Left forelimb (tissue), 1 donor: ENCODE measurements at places on chromosomes 1 and 21.

- DNase-seq = no peak
Measured at GRCh38 chr1:237786066-237786719, 104.5 kb downstream of the ZP4 start.

GRCh38 chr1:29712284-29712651 is 475.9 kb downstream of the PTPRU start:
- DNase-seq = no peak

GRCh38 chr1:243501002-243501401 is 245.2 kb downstream of the SDCCAG8 start:
- DNase-seq = no peak

DNA sequence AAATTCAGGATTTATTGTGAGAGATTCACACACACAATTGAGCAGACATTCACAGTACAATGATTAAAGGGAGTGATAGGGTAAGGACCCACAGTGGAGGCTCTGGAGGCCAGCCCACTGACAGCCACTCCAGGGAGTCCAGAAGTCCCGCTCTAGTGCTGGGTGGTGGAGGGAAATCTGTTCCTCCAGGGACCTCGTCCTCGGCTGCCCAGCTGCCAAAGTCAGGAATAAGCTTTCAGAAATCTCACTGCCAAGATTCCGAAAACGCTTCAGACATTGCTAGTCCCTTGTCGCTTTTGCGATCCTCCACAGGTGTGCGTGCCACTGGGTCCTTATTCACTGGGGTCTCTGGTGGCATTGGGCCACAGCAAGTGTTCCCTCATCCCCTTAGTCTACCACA is 2.3 kb downstream of the MX1 start:
- no peak for DNase-seq

- DNase-seq = no peak
Measured at GRCh38 chr1:27624467-27625178, 10.4 kb downstream of the FGR start.

DNA sequence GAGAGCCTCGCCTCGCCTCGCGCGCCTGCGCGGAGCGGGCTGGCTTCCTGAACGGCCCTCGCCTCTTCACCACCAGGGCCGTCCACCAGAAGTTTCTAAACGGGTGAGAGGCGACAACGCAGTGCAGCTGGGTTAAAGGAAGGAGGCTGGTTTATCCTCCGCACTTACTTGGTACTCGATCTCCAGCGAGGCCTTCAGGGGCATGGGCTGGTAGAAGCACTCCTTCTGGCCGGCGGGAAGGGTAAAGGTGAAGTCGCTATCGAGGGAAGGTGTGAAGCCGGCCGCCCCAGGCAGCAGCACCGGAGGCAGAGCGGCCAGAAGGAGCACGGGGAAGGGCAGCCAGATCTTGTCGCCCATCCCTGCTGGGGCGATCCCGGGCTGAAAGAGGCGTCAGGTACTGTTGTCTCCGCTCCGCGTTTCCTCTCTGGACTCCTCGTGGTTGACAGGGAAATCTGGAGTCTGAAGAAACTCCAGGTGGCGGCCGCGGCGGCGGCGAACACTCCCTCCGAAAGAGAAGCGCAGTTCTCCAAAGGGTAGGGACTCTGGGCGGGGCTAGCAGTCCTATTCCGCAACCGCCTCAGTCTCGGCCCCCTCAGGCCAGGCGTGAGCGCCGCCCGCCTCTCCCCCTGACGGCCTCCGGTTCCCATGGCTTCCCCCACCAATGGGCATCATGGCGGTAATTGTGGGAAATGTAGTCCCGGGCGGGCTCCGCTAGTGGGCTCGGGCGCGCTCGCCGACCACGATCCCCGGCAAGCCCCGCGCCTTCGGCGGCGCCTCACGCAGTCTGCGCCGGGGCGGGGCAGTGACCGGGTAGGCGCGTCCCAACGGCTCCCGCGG is at the start of gene TMED5:
Gene TMED5, minus strand, starts transcription at position 528 of the 837 bp plus-strand sequence. Its CDS starts 171 bp downstream, at position 357.
- DNase-seq = peak; percentile 99

DNA sequence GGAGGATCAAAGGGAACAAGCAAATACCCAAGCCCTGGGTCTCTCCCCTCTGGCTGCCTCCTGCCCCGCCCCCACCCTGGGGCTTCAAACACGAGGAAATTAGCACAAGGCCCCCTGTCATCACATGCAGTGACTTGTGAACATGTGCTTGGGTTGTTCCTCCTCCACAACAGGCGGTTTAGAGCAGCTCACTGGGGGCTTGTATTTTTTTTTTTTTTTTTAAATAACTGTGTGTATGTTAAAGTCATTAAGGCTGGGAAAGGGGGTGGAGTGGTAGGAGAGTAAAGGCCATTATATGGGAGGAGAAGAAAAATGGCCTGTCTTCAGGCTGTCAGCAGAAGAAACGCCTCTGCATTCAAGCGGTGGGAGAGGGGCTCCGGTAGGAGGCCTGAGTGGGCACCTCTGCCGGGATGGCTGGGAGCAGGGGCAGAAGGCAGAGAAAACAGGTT is 64.2 kb downstream of the PLXNA2 start:
- no peak for DNase-seq

- DNase-seq = no peak
Measured at GRCh38 chr1:167438171-167439138, 79.9 kb downstream of the CD247 start.

DNA sequence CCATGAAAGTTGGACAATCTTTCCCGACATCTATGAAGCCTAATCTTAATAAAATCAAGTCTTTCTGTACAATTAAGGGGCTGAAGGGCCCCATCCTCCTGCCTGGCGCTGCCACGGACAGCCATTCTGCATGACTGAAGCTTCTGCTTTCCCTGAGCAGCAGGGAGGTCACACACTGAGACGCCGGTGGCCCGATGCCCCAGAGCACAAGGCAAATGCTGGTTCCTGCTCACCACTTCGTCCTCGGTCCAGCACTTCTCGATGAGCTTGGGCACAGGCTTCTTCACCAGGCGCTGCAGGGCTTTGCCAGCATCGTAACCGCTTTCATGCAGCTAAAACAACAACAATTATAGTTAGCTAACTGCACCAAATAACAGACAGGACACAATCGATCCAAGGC is 147.8 kb downstream of the SLC45A1 start:
- no peak for DNase-seq

GRCh38 chr1:205075642-205076155 is 8.6 kb downstream of the TMEM81 start:
- no peak for DNase-seq

DNA sequence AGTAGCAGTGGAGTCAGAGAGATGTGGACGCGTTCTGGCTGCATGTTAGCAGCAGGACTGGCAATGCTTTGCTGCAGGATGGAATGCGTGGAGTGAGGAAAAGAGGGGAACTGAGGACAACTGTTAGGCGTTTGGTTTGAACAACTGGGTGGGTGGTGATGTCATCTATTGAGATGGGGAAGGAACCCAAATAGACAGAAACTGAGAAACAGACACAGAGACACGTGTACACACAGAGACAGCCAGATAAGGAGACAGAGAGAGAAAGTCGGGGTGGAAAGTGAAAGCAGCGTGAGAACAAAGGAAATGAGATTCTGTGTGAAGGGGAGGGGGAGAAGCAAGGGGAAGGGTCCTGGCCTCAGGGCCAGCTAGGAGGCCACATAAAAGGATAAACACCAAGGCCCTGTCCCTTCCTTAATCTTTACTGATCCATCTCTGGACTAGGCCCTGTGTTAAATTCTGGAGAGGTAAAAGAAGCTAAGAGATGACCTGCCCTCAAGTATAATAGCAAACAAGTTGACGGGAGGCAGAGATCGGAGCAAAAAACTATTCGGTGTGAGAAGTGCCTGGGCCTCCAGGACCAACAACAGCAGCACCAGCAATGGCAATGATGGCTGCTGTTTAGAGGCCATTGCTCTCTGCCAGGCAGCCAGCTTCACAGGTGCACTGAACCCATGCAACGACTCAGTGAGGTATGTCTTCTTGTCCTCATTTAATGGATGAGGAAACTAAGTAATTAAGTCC is 31.6 kb downstream of the VWA5B1 start:
- DNase-seq = no peak

DNA sequence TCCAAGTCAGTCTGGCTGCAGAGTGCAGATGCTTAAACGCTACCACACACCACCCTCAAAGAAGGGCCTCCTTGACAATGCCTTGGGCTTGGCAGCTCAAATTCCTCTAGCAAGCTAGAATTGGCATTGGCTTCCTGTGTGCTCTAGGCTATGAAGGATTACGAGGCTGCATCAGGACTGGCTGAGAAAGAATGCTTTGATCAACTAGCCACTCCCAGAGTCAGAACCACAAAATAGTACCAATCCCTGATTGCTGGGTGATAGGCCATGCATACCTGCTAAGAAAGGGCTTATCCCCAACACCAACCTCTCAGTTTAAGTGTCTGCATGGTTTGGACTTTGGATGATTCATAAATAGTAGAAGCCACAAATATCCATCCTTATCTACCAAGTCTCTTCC is 504.9 kb downstream of the OMA1 start:
- no peak for DNase-seq

- DNase-seq = no peak
Measured at GRCh38 chr1:16204634-16205333, 7.7 kb downstream of the ARHGEF19 start.

DNA sequence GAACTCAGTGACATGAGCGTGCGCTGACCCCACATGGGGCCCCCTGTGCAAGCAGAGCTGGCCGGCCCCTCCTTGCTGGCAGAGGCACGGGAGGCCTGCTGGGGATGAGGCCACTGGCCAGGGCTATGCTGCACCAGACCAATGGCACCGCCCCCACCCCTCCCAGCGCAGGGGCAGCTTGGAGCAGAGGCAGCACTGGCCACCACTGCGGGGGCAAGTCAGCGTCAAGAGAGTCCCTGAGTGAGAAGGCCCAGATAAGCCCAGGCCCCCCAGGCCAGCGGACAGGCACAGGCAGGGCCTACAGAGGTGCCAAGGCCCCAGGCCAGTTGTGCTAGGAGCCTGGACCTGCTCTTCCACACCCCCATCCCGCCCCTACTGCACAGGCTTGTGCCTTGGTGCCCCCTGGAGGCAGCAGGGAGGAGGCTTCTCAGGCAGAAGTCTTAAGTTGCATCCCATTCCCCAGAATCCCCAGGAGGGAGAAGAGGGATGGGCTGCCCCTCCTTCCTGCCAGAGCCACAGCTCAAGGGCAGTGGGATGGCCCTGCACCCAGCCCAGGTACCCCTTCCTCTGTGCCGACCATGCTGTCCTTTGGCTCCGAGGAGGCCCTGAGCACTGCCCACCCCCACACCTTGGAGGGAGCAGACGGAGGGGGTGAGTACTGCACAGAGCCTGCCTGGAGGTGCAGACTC is 35.8 kb downstream of the EPHX1 start:
- DNase-seq = peak; percentile 77

DNA sequence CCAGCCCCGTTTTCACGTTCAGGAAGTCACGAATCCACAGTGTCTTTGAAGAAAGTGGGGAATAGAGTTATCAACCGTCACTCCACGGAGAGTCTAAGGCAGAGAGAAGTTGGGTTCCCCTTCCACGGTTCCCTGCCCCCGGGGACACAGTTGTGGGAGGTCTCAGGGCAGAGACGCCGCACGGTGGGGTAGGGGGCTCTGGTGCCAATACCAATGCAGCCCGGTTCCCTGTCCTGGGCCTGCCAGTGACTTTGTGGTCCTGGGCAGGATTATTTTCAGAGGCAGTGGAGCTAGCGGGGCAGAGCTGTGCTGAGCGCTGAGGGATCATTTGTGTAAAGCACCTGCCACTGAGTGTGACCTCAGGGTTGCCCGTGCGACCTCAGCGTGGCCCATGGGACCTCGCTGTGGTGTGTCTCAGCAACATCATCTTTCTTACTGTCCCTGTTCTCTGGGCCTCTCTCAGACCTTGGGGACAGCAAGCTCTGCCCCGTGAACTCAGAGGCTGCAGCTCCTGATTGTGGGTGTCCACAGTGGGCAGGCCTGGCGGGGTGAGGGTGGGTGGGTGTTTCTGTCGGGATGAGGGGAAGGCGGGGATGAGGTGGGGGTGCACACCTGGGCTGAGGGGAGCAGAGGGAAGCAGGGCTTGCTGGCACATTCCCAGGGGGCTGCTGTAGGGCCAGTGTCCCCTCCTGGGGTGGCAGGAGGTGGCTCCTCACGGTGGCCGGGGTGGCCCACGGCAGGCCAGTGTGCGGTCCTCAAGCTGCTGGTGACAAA is 65.2 kb downstream of the AGPAT3 start:
- no peak for DNase-seq

DNA sequence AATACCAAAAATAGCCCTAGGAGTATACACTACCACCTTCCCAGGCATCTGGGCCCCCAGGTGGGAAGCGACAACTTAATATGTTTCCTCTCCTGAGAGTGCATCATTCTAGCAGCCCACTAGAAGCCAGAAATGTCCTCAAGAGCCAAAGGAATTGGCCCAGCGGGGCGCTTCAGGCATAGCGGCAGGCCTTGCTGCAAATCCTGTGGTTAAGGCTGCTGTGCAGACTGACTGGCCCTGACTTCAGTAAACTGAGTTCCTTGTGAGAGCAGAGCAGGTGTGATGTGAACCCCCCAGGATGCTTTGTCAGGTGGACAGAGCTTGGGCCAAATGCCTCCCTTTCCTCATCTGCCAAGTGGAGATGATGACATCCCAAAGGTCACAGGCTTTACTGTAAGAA is 29.7 kb upstream of the LDLRAP1 start:
- no peak for DNase-seq

- DNase-seq = no peak
Measured at GRCh38 chr21:32249511-32250280, 29.2 kb downstream of the MIS18A start.

GRCh38 chr1:151825204-151825603 is 6.4 kb downstream of the RORC start:
- DNase-seq = no peak

GRCh38 chr1:43267291-43267805 is 2.4 kb upstream of the TMEM125 start:
- no peak for DNase-seq

DNA sequence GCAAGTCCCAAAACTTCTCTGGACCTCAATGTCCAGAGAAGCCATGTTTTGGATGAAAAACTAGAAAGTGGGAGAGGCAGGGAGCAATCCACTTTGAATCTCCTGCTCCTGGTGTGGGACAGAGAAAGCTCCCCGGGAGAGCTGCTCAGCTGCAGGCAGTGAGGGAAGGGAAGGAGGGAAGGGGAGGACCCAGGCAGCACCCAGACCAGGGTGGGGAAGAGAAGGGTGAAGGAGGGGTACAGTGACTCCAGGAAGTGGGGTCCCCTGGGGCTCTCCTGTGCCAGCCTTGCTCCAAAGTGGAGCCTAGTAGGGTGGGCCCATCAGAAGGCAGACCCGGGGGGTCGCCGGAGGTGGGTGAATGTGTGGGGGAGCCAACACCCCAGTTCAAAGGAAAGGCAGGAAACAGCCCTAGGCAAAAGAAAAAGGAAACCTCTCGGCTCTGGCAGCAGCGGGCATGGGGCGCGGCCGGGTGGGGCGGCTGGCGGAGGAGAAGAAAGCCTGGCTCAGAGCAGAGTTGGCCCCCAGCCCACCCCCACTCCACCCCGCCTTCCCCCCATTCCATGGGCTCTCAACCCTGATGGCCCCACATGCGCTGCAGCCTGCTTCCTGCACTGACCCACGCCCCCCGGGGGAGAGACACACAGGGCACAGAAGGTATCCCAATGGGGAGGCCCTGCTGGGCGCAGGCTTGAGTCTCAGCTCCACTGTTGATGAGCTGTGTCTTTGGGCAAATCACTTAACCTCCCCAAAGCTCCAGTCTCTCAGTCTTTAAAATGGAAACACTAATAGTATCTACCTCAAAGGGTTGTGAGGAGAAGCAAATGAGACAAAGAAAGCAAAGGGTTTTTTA is 5.7 kb downstream of the LGR6 start:
- no peak for DNase-seq

- DNase-seq = peak; percentile 86
Measured at GRCh38 chr21:45302082-45303061, 14.7 kb upstream of the POFUT2 start.
